ENCODE measurements at places on chromosomes 1 and 21.

DNA sequence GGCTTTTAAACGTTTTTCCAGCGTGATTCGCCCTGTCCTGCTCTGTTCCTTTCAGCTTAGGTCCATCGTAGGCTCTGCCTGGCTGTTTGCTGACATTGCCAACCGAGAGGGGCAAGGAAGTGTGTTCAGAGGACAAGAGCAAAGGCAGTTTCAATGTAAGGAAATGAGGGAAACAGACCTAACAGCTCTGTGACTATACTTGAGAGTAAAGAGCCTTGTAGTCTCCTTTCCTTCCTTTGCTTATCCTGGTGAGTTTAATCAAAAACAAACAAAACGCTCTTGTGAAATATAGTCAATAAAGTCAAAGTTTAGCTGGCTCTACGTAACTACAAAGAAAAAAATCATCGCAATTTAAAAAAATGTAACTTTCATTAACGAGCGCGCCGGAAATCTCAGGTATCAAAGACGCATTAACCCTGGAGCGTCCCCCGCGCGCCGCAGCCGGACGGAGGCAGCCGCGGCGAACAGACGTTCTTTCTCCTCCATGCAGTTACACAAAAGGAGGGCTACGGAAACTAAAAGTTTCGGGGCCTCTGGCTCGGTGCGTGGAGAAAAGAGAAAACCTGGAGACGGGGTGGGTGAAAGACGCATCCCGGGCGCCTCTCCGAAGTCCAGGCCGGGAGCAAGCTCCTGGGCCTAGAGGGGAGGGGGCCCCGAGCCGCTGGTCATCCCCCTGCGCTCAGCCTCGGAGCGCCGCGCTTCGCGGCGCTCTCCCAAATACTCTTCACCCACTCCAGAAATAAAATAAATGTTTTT, 617 bp upstream of the ADGRL2 start:
- DNase-seq: peak; percentile 69

DNA sequence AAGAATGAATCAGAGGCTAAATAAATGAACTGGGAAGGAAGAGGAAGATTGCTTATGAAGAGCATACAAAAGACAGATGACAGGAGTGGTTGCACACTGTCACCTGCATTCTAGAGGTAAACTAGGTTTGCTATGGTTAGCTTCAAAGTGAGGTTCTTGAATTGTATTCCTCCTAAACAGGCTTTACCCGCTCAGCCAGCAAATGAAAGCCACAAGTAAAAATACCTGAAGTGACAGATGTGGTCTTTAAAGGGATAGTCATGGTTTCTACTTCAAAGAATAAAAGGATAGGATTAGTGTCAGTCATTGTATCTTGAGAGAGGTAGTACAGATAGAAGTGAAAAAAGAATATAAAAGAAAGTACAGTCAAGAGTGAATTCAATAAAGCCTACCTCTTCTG, 32.4 kb upstream of the PRDX6 start:
- DNase-seq: no peak

GRCh38 chr1:205217418-205217817, 5.9 kb upstream of the DSTYK start:
- DNase-seq: no peak

DNA sequence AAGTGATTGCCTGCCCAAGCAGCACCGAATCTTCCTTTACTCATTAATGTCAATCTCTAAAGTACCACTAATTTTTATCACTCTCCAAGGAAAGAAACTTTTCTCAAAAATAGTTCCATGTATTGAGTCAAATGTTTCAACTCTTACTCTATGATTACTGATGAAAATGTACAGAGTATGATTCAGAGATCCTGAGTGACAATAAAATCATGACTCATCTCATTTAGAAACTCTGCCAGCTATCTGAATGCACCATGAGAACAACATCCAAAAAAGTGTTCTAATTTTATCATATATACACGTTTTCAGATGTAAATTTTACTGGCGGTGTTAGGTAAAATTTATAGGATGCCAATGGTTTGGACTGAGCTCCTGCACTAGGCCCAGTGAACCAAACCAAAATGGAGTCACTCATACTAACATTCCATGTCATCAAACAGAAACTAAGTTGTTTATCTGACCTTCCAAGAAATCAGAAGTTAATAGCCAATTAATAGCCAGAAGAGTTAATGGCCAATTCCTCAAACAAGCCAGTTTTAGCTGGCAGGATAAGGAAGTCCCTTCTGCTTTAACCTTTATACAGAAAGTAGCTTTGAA, 22.6 kb downstream of the PLPPR5 start:
- DNase-seq: no peak

DNA sequence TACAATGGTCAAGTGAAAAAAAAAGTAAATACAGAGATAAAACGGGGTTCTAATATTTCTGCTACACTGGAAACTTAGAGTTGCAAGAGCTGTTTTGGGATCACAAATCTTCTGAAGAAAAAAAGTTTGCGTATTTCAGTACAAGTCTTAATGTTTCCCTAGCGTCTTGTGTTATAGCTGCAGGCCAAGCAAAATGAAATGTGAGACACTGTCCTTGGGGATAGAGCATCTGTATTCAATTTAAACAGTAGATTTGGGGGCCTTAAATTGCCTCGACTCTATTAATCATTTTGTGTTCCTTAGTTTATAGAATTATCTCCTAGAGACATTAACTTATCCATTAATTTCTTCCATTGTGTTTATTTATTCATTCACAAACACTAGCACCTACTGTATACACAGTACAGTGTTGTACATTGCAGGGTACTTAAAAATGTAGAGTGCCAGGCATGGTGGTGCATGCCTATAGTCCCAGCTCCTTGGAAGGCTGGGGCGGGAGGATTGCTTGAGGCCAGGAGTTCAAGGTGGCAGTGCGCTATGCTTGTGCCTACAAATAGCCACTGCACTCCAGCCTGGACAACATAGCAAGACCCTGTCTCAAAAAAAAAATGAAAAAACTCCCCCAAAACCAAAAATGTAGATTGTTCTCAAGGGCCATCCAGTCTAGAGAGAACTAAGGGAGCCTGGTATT, 7.9 kb downstream of the DISC1 start:
- DNase-seq: no peak

- no peak for DNase-seq
Observed at GRCh38 chr1:106406114-106406513, 650.4 kb upstream of the PRMT6 start.

GRCh38 chr1:183925947-183926346, 111.6 kb downstream of the COLGALT2 start:
- no peak for DNase-seq

GRCh38 chr1:59560807-59561450, 253.8 kb upstream of the HOOK1 start:
- DNase-seq: no peak

DNA sequence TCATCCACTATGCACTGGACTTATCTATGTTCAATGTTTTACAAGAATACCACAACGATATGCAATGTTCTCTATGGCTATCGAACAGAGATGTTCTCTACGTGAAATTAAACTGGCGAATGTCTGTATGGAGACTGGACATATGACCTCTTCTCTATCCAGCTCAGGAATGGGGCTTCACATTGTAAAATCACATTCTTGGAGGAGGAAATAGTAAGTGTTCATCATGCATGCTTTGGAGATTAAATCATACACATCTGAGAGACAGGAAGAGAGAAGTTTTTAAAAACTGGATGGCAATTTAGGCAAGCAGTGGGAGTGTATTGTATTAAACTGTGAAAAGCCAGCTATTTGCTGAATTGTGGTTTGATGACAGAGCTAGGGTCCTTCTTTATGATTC, 47.9 kb upstream of the RGL1 start:
- peak; percentile 80 for DNase-seq

DNA sequence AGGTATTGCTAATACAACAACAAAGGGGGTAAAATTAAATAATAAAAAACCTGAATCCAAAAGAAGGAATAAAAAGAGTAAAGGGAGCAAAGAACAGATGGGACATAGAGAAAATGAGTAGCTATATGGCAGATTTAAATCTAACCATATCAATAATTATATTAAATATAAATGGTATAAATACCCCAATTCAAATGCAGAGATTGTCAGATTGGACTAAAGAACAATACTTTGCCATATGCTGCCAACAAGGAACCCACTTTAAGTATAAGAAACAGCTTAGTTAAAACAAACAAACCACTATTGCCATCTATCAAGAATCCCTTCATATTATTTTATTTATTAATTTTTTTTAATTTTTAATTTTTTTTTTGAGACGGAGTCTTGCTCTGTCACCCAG, 86.8 kb downstream of the MT1HL1 start:
- no peak for DNase-seq

DNA sequence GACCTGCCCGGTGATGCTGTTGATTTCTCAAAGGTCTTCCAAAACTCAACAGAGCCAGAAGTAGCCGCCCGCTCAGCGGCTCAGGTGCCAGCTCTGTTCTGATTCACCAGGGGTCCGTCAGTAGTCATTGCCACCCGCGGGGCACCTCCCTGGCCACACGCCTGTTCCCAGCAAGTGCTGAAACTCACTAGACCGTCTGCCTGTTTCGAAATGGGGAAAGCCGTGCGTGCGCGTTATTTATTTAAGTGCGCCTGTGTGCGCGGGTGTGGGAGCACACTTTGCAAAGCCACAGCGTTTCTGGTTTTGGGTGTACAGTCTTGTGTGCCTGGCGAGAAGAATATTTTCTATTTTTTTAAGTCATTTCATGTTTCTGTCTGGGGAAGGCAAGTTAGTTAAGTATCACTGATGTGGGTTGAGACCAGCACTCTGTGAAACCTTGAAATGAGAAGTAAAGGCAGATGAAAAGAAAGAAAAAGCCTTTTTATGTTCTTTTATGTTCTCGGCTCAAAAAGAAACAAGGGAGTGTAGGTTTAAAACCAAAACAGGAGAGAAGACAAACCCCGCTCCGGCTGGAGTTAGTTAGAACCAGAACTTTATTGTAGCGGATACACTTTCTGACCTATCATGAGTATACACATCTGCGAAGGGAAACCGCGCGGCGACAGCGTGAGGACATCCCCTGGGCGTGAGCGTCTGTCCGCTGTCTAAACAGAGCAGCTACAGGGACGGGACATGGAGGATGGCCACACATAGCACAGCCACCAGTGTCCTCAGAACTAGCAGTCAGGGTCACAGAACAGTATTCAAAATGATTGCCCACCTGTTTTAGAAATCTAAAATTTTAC, 77.1 kb downstream of the PIK3CD start:
- no peak for DNase-seq

GRCh38 chr1:68800182-68800581, 303.3 kb upstream of the DEPDC1 start:
- DNase-seq: no peak

- no peak for DNase-seq
Observed at GRCh38 chr21:44907225-44907965, 13.3 kb downstream of the ITGB2 start.

GRCh38 chr1:246544001-246544400, 22.1 kb downstream of the TFB2M start:
- DNase-seq: no peak

GRCh38 chr21:35491114-35491513, 442.0 kb upstream of the RUNX1 start:
- DNase-seq: no peak

GRCh38 chr1:156922986-156923669, 2.7 kb downstream of the LRRC71 start:
- DNase-seq: no peak

- DNase-seq: no peak
Observed at GRCh38 chr1:236922190-236922589, 82.1 kb downstream of the MT1HL1 start.

- DNase-seq: no peak
Observed at GRCh38 chr1:206798384-206798996, 26.2 kb upstream of the IL10 start.
